Activated T-cell treated with anti-CD3 and anti-CD28 coated beads, Interleukin-2, amount 50 U/mL, for 1 hour (primary cell): ENCODE measurements at places on chromosomes 4 and X.

DNA sequence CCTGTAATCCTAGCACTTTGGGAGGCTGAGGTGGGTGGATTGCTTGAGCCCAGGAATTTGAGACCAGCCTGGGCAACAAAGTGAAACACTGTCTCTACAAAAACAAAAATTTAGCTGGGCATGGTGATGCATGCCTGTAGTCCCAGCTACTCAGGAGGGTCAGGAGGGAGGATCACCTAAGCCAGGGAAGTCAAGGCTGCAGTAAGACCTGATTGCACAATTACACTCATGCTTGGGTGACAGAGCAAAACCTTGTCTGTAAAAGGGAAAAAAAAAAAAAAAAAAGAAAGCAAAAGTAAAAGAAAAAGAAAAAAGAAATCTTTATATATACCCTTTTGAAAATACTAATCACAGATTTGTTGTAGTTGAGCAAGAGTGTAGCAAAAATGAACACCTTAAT lies 801.0 kb upstream of the IGFBP7 start:
- DNase-seq, result no peak

- peak; percentile 79 for DNase-seq
Observed at GRCh38 chrX:56763556-56764152, 34.6 kb downstream of the NBDY start.

DNA sequence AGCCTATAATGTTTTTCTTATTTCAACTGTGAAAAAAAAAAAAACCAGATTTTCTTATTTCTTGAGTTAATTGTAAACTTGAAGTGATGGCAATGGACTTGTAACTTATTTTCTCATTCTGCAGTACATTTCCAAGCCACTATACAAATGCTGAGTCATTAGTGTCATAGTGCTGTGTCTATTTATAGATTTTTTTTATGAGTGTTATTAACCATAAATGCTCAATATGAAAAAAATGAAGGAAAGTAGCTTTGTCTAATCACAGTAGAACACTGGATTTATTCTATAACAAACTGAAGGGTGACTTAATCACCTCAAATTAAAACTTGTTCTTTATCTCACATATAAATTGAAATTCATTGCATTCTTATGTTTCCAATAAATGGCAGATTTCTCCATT lies 718.6 kb downstream of the CCSER1 start:
- no peak for DNase-seq

DNA sequence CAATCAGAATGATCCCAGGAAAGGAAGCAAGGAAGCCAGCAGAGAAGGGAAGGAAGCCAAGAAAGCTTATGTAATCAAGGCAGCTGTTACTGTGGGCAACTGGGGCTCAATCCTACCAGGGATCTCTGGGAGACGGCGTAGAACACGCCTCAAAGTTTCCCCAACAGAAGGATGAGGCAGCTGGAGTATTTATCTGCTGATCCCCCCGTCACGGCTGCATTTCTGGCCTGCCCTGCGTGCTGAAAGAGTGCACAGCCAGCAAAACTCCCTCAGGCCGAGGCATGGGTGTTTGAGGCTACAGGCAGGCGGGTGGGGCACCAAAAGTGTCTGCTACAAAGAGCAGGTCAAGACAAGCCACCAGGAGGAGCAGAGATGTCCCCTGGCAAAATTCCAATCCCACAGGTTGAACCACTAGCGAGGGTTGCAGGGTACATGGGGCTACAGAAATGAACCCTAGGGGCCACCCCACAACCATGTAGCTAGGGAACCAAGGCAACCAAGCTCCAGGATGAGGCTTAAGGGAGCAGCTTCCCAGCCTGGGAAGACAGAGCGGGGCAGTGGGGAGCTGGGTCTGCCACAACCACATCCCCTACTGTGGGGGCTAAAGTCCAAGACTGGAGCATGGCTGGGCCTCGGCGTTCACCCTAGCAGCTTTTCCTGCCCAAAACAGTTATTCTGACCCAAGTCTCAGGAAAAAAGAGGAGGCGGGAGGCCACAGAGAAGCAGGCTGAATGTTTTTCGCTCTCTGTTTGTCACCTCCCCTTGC lies 113.4 kb downstream of the BCOR start:
- DNase-seq, result no peak

DNA sequence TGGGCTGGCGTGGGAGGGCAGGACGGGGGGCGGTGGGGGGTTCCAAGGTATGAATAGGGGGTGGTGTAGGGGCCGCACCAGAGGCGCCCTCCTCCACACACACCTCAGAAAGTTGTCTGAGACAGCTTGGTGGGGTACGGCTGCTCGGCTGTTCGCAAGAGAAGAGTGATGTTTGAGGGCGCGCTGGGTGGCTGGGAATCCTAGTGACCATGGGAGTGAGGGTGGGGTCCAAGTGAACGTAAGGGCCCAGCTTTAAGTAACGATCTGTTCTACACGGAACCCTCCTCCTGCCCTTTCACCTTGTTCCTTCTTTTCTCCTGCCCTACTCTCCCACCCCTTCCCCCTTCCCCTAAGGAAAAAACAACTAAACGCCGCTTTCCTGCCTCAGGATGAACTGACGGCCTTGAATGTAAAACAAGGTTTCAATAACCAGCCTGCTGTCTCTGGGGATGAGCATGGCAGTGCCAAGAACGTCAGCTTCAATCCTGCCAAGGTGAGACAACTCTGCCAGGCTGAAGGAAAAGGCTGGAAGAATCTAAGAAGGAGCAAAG lies 664 bp downstream of the MED12 start:
- DNase-seq, result no peak

DNA sequence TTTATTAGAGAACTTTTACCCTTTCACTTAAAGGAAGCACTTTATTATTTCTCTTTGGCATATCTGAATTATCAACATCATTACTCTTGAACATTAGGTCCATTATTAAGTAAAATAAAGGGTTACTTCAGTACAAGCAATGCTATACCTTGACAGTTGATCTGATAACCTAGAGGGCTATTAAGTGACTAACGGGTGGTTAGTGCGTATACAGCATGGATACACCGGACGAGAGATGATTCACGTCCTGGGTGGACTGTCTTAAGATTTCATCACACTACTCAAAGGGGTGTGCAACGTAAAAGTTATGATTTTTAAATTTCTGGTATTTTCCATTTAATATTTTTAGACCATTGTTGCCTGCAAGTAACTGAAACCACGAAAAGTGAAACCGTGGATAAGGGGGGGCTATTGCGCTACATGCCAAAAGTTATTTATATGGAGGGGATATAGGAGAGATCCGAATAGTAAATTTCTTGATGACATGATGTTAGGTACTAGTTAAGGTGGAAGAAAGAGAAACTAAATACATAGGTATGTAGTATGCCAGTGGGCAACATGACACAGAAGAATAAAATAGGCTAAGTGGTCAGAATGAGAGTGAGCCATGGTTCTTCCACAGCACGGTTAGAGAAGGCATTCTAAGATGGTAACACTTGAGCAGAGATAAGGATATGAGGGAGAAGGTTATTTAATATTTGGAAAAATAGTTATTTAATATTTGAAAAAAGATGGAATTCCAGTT lies 230.8 kb upstream of the ANKRD50 start:
- no peak for DNase-seq

DNA sequence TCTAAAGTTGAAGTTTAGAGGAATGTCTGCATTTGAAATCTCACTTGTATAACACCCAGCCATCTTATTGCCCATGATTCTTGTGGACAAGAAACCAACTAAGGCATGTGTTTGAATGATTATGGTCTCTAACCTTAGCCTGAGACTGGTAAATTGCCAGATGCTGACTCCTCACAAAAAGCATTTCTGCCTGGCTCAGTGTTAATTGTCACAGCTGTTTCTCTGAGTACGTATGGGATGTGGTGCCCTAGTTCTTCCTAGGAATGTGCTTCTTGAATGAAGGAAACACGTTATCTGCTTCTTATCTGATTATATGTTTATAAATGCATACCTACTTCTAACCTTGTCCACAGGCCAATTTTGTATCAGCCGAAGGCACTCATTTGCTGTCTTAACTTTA lies 63.1 kb upstream of the NDP start:
- DNase-seq, result no peak
